Fibroblast of lung (primary cell): ENCODE measurements at places on chromosomes 3 and 15.
A peak's percentile ranks its signal among the peaks of the same experiment; 100 is the strongest.

- DNase-seq = no peak
These were observed 144.8 kb upstream of the BHLHE40 start for GRCh38 chr3:4834403-4834866.

- DNase-seq = peak; percentile 22
These were observed 6.3 kb downstream of the EIF4A2 start for GRCh38 chr3:186789554-186790260.

GRCh38 chr15:45618813-45619212, 16.0 kb upstream of the SQOR start:
- DNase-seq = no peak

GRCh38 chr3:197793247-197793646, 2.2 kb downstream of the LRCH3 start:
- DNase-seq = peak; percentile 54

GRCh38 chr3:64848822-64849221, 161.0 kb upstream of the ADAMTS9 start:
- DNase-seq = peak; percentile 84

- DNase-seq = peak; percentile 21
These were observed 47.0 kb downstream of the MTHFS start for GRCh38 chr15:79849789-79850188.

DNA sequence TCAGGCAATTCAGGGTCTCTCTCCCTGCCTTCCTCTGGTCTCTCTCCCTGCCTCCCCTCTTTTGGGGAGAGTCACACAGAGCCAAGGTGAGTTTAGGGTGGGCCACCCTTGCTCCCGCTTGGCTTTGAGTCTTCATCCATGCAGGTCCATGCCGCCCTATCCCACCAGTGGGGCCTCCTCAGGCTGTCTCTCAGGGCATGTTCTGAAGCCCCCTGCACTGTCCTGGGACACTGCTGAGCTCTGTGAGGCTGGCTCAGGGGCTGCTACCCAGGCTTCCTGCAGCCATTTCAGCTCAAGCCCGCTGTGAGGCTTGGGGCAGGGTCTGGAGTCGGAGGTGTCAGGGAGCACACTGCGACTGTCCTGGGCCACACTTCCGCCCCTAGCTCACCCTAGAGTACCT, 203.1 kb downstream of the SSR3 start:
- no peak for DNase-seq

GRCh38 chr15:74790080-74790916, 8.4 kb downstream of the CSK start:
- peak; percentile 82 for DNase-seq

DNA sequence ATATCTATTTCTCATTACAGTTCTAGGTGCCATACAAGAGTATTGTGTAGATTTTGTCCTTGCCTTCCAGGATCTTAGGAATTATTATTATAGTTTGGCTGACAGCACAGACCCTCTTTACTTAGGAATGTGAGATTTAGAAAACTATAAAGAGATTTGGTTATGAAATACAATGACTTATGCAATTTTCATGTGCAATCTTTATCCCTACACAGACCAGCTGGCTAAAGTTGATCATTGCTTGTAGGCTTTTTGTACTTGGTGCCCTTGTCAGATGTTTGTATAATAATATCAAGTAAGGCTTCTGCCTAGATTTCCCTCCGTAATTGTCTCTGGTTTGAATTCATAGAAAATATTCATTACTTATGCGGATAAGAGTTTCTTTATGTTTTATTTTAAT, 174.5 kb upstream of the GAP43 start:
- peak; percentile 47 for DNase-seq
